ENCODE measurements at places on chromosomes 7 and 10. TPM values are rescaled to one million over a fixed set of nuclear protein-coding genes. Genes with fewer than 3 reads are reported as not detected.

ZNF804B gene
- not detected for total RNA-seq

NKX6-2 gene
- total RNA-seq, result not detected

ADAM12 gene
- 0.33 TPM for total RNA-seq

DYDC1 gene
- total RNA-seq, result not detected

HOXA4 gene
- total RNA-seq, result 8.1 TPM

MAGI2 gene
- 5.8 TPM for total RNA-seq

PNLIPRP1 gene
- total RNA-seq, result not detected

NPTX2 gene
- 0.53 TPM for total RNA-seq

IL6 gene
- 11.0 TPM for total RNA-seq

LEP gene
- total RNA-seq, result not detected

EIF3B gene
- total RNA-seq, result 207 TPM

SFR1 gene
- 8.9 TPM for total RNA-seq

TUBAL3 gene
- not detected for total RNA-seq

VIPR2 gene
- total RNA-seq, result not detected

ATP5MK gene
- total RNA-seq, result 407 TPM

DNAJB12 gene
- total RNA-seq, result 45.2 TPM

CXCL12 gene
- 1.4 TPM for total RNA-seq

SMKR1 gene
- total RNA-seq, result not detected

HPSE2 gene
- total RNA-seq, result not detected

COL26A1 gene
- total RNA-seq, result not detected

NKX1-2 gene
- total RNA-seq, result not detected

KLF14 gene
- not detected for total RNA-seq

RET gene
- not detected for total RNA-seq

PTF1A gene
- total RNA-seq, result not detected

LIPK gene
- total RNA-seq, result not detected

BUD23 gene
- 60.1 TPM for total RNA-seq

CTBP2 gene
- 128 TPM for total RNA-seq

SLC13A4 gene
- not detected for total RNA-seq

PBLD gene
- total RNA-seq, result 3.6 TPM

POP7 gene
- 47.4 TPM for total RNA-seq

CLCN1 gene
- total RNA-seq, result not detected

PRF1 gene
- not detected for total RNA-seq

IDI2 gene
- not detected for total RNA-seq

NKX2-3 gene
- total RNA-seq, result not detected

SPDYE2B gene
- not detected for total RNA-seq

PRTFDC1 gene
- total RNA-seq, result 24.2 TPM

IKZF1 gene
- 0.20 TPM for total RNA-seq
